ENCODE measurements at places on chromosomes 6 and 20. TPM values are rescaled to one million over a fixed set of nuclear protein-coding genes. Genes with fewer than 3 reads are reported as not detected.
A peak's percentile ranks its signal among the peaks of the same experiment; 100 is the strongest.

GRCh38 chr6:22053391-22053997, 243.3 kb downstream of the PRL start:
- no peaks in the 10 kb centered on the region for H3K36me3 ChIP-seq
- no peak overlapping the region for H3K27ac ChIP-seq
- no peak overlapping the region for H3K4me3 ChIP-seq
- no peaks in the 10 kb centered on the region for H3K27me3 ChIP-seq

DNA sequence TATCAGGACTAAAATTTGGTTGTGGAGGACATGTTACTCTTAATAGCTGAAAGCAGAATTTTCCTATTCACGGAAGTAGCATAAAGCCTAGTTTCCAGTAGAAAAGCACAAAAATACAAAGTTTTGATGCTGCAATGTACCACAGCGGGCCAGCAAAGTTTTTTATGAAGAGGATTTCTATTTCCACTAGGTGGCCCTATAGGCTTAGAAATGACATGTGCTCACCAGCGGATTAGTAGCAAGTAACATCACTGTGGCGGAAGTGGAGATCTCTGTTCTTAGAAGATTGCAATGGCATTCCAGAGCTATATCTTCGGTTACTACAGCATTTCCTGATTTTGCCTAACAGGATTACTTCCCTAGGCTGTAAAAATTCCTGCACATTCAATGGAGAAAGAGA, 1219.0 kb upstream of the EYS start:
- DNase-seq: no peak
- no peaks in the 10 kb centered on the region for H3K27me3 ChIP-seq
- no peak overlapping the region for H3K27ac ChIP-seq
- H3K36me3 ChIP-seq: no peaks in the 10 kb centered on the region
- H3K4me1 ChIP-seq: no peaks in the 10 kb centered on the region
- no peak overlapping the region for H3K4me3 ChIP-seq

GRCh38 chr6:33073431-33073871, at the start of gene HLA-DPA1:
TSS of gene HLA-DPA1 (minus strand) at chr6:33073649.
- peak within 1 kb of the TSS; percentile 61 for H3K4me3 ChIP-seq
- H3K36me3 ChIP-seq: no peaks in the 10 kb centered on the region
- H3K27me3 ChIP-seq: no peaks in the 10 kb centered on the region
- H3K4me1 ChIP-seq: no peaks in the 10 kb centered on the region

DNA sequence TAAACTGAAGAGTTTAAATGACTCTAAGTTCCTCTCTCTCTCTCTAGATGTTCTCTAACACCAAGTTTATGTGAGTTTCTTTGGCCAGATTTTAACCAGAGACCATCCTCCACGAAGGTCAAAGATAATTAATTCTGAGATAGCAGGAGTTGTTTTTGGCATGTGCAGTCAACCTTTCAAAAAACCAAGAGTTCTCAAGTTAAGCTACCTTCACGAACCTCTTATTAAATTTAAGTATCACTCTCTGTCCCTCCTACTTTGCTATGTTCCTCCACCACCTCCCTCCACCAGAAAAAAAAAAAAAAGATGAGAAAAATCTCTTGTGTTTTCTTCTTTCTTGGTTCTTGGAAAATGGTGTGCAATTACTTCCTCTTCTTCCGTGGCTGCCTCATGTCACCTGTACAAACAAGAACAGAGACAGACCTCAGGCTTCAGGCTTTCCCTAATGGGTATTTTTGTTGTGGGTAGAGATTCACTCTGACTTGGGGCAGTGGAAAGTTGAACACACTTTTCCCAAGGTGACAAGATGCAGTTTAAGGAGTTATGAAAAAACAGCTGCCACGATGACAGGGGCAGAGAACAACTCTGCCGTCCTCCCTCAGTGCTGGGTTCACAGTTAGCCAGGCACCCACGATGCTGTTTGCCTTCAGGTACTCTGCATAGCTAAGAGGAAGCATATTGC, 64.3 kb downstream of the ADTRP start:
- peaks cover 9% of the 10 kb centered on the region for H3K4me1 ChIP-seq
- H3K27me3 ChIP-seq: no peaks in the 10 kb centered on the region
- no peak overlapping the region for H3K4me3 ChIP-seq
- H3K36me3 ChIP-seq: no peaks in the 10 kb centered on the region
- H3K27ac ChIP-seq: no peak overlapping the region

DNA sequence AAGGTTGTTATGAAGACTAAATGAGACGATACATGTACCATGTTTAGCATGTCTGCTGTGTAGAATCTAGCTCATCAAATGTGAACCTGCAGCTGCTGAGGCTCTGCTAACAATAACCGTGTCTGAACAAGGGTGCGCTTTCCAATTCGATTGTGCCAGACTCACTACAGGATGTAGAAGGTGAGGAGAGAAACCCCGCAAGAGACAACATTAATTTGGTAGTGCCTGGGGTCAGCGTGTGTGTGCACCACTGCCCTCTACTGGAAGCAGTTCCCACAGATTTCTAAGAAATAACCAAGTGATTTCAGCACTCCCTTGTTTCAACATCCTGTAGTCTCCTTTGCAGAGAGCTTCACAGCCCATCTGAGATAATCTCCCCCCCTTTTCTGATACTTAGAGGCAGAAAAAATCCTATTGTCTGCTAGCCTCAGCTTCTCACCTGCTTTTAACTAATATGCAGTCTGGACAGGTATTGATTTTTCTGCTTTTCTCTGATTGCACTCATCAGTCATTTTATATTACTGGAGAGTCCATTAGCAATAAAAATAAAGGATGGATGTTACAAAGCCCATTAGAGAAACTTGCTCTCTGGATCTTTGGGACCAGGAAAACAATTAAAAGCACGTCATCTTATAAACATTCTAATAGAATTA, 96.7 kb upstream of the BACH2 start:
- H3K27ac ChIP-seq: no peak overlapping the region
- no peak for DNase-seq
- H3K27me3 ChIP-seq: no peaks in the 10 kb centered on the region
- no peaks in the 10 kb centered on the region for H3K4me1 ChIP-seq
- no peak overlapping the region for H3K4me3 ChIP-seq
- no peaks in the 10 kb centered on the region for H3K36me3 ChIP-seq

DNA sequence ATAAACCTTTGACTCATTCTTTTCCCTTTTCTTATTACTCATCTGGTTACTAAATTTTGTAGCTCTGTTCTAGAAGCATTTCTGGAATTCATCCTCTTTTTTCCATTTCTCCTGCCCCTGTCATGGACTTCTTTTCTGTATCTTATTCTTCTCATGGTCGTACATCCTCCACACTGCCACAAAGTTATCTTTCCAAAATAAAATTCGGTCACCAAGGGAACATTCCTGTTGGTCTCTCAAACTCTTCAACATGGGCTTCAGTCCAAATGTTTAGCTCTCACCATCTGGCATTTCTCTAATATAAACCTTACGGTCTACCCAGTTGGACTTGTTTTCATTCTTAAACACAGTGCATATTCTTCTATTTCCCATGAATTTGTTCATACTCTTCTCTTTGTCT, 428.8 kb upstream of the ID4 start:
- H3K27me3 ChIP-seq: no peaks in the 10 kb centered on the region
- H3K4me1 ChIP-seq: peaks cover 27% of the 10 kb centered on the region
- H3K4me3 ChIP-seq: no peak overlapping the region
- peak overlapping the region; percentile 20 for H3K27ac ChIP-seq

DNA sequence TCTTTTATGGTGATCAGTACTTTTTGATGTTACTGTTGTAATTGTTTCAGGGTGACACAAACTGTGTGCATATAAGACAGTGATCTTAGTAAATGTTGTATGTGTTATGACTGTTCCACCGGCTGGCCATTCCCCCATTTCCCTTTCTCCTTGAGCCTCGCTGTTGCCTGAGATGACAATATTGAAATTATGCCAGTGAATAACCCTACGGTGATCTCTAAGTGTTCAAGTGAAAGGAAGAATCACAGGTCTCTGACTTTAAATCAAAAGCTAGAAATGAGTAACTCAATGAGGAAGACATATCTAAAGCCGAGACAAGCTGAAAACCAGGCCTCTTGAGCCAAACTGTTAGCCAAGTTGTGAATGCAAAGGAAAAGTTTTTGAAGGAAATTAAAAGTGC, 32.3 kb downstream of the TULP4 start:
- H3K4me3 ChIP-seq: no peak overlapping the region
- H3K27me3 ChIP-seq: no peaks in the 10 kb centered on the region
- peaks cover 7% of the 10 kb centered on the region for H3K4me1 ChIP-seq
- H3K27ac ChIP-seq: no peak overlapping the region
- no peaks in the 10 kb centered on the region for H3K36me3 ChIP-seq

DNA sequence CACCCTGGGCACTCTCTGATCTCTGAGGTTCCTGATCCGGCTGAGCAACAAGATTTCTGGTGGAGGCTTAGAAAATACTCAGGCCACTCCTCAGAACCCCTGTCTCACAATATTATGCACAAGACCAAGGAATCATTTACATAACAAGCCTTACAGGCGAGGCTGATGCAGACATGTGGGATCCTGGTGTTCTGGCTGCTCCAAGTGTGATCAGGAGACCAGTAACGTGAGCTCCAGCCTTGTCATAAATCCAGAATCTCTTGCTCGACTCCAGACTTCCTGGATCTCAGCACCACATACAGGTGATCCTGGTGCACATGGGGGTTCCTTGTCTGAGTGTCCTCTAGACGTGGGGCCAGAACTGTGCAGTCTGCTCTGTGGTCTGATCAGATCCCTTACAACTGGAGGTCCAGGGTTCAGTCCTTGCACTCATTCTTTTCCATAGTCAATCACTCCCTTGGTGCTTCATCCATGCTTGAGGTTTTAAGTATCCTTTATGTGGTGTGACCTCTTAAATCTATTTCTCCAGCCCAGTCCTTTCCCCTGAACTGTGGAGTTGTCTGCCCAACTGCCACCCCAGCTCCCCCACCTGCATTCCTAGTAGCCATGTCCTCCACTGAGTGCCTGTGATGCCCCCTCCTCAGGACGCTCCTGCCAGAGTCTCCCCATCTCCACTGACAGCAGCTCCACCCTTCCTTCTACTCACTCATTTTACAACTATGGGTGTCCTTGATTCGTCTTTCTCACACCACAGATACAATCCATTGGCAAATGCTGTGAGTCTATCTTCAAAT, 5.1 kb downstream of the HLA-C start:
- no peaks in the 10 kb centered on the region for H3K36me3 ChIP-seq
- H3K27me3 ChIP-seq: no peaks in the 10 kb centered on the region
- no peaks in the 10 kb centered on the region for H3K4me1 ChIP-seq
- no peak for DNase-seq
- H3K27ac ChIP-seq: no peak overlapping the region
- H3K4me3 ChIP-seq: no peak overlapping the region

DNA sequence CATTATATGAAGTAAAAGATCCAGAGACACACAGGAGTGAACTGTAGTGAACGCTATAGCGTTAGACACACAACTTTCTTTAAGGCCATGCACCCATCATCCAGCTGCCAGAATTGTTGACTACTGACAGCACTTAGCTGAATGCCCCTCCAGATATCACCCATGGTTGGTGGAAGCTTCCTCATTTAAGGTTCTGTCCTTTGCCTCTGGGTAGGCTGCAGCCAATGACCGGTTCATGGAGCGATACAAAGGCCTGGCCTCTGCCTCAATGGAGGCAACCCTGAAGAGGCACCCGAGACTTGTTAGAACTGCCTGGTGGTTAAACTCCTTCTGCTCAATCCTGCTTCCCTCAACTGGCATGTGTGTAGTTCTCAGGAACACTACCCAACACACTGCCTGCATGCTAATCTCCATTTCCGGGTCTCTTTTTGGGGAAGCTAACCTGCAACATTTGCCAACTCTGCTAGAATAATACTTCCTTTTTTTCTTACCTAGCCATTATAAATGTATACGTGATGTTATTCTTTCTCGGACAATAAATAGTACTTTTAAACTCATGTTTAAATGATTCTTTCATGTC, 49.8 kb upstream of the THEMIS start:
- H3K4me3 ChIP-seq: no peak overlapping the region
- H3K27ac ChIP-seq: no peak overlapping the region
- DNase-seq: no peak
- H3K36me3 ChIP-seq: no peaks in the 10 kb centered on the region
- H3K27me3 ChIP-seq: no peaks in the 10 kb centered on the region

GRCh38 chr20:59403261-59403961, 103.0 kb downstream of the EDN3 start:
- H3K27ac ChIP-seq: no peak overlapping the region
- peaks cover 13% of the 10 kb centered on the region for H3K27me3 ChIP-seq
- H3K4me1 ChIP-seq: no peaks in the 10 kb centered on the region
- H3K36me3 ChIP-seq: no peaks in the 10 kb centered on the region
- DNase-seq: no peak

GRCh38 chr20:53751620-53752318, 158.1 kb upstream of the ZNF217 start:
- H3K4me3 ChIP-seq: no peak overlapping the region
- peaks cover 8% of the 10 kb centered on the region for H3K4me1 ChIP-seq
- no peak for DNase-seq
- H3K27ac ChIP-seq: no peak overlapping the region

DNA sequence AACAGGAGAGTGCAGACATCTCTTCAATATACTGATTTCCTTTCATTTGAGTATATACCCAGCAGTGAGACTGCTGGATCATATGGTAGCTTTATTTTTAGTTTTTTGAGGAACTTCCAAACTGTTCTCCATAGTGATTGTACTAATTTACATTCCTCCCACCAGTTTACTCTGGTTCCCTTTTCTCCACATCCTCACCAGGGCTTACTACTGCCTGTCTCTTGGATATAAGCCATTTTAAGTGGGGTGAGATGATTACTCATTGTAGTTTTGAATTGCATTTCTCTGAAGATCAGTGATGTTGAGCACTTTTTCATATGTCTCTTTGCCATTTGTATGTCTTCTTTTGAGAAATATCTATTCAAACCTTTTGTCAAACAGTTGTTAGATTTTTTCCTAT, 64.9 kb upstream of the HMGCLL1 start:
- H3K27me3 ChIP-seq: no peaks in the 10 kb centered on the region
- no peaks in the 10 kb centered on the region for H3K4me1 ChIP-seq
- no peak for DNase-seq
- H3K4me3 ChIP-seq: no peak overlapping the region
- no peaks in the 10 kb centered on the region for H3K36me3 ChIP-seq

The CCR6 gene
- total RNA-seq: not detected

The SPTLC3 gene
- 4.5 TPM for total RNA-seq

The ABCF1 gene
- total RNA-seq: 24.2 TPM

The CEP250 gene
- 28.7 TPM for total RNA-seq

The KLC4 gene
- 33.5 TPM for total RNA-seq

The LTB gene
- total RNA-seq: not detected

The PACRG gene
- total RNA-seq: 13.0 TPM

The BAG2 gene
- total RNA-seq: 15.7 TPM

The SLC35A1 gene
- 14.5 TPM for total RNA-seq

The FNDC1 gene
- total RNA-seq: 4.1 TPM

The F13A1 gene
- 228 TPM for total RNA-seq
